Sigmoid colon (tissue), 7 donors: ENCODE measurements at places on chromosomes 3 and 15. TPM values are rescaled to one million over a fixed set of nuclear protein-coding genes. Genes with fewer than 3 reads are reported as not detected.
A peak's percentile ranks its signal among the peaks of the same experiment; 100 is the strongest.

GRCh38 chr15:63698692-63699091, 101.5 kb downstream of the FBXL22 start:
- peaks cover 33% of the 10 kb centered on the region for H3K36me3 ChIP-seq
- DNase-seq, result no peak
- peaks cover 11% of the 10 kb centered on the region for H3K4me1 ChIP-seq
- H3K27ac ChIP-seq, result no peak overlapping the region
- no peaks in the 10 kb centered on the region for H3K27me3 ChIP-seq
- no peak overlapping the region for H3K4me3 ChIP-seq

NKTR gene
- total RNA-seq, result 87.1 TPM

SLC2A2 gene
- total RNA-seq, result not detected

DNA sequence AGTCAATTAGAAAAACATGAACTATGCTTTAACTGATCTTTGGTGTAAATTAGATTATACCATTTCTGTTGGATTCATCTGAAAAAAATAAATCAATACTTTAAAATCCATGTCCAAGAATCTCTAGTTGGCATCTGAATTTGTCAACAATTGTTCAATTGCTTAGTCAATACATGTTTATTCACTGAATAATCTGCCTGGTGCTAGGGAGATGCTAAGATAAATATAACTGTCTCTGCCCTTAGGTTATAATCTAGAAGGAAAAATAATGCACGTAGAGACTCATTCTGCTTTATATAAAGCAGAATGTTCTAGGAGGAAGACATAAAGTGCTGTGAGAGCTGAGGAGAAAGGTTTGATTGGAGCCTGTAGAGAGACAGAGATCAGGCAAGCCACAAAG, 537.2 kb upstream of the IL12A start:
- H3K4me1 ChIP-seq, result no peaks in the 10 kb centered on the region
- no peak for DNase-seq
- no peaks in the 10 kb centered on the region for H3K27me3 ChIP-seq

GRCh38 chr3:88816445-88816844, 291.0 kb upstream of the EPHA3 start:
- H3K4me3 ChIP-seq, result no peak overlapping the region
- H3K4me1 ChIP-seq, result no peaks in the 10 kb centered on the region
- no peaks in the 10 kb centered on the region for H3K36me3 ChIP-seq

DNA sequence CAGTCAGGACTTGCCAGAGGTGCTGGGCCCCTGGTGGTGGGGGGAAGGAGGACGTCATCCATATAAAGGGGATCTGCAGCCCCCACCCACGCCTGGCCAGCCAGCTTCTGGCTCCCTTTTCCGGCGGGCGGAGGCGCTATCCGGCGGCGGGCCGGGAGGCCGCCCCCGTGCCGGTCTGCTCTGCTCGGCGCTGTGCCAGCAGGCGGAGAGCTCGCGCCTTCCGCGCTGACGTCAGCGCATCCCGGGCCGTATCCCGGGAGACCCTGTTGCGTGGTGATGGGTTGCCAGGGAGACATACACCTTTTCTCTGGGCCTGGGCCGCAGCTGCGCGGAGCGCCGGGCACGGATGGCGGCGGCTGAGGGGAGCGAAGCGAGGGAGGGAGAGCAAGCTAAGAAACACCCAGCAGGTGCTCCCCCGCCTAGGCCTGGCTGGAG, 1.1 kb downstream of the FAM131A start:
- H3K27ac ChIP-seq, result peak overlapping the region; percentile 95
- no peaks in the 10 kb centered on the region for H3K27me3 ChIP-seq
- DNase-seq, result peak; percentile 96
- peak overlapping the region; percentile 34 for H3K4me3 ChIP-seq
- peaks cover 3% of the 10 kb centered on the region for H3K4me1 ChIP-seq
- peaks cover 34% of the 10 kb centered on the region for H3K36me3 ChIP-seq

TRH gene
- not detected for total RNA-seq

GRCh38 chr15:85623315-85624049, 171.2 kb downstream of the KLHL25 start:
- H3K27ac ChIP-seq, result peak overlapping the region; percentile 81
- no peak overlapping the region for H3K4me3 ChIP-seq
- no peak for DNase-seq

CLDN18 gene
- not detected for total RNA-seq

SLC28A1 gene
- not detected for total RNA-seq

IQCH gene
- total RNA-seq, result 1.4 TPM

MME gene
- 1.1 TPM for total RNA-seq

DNA sequence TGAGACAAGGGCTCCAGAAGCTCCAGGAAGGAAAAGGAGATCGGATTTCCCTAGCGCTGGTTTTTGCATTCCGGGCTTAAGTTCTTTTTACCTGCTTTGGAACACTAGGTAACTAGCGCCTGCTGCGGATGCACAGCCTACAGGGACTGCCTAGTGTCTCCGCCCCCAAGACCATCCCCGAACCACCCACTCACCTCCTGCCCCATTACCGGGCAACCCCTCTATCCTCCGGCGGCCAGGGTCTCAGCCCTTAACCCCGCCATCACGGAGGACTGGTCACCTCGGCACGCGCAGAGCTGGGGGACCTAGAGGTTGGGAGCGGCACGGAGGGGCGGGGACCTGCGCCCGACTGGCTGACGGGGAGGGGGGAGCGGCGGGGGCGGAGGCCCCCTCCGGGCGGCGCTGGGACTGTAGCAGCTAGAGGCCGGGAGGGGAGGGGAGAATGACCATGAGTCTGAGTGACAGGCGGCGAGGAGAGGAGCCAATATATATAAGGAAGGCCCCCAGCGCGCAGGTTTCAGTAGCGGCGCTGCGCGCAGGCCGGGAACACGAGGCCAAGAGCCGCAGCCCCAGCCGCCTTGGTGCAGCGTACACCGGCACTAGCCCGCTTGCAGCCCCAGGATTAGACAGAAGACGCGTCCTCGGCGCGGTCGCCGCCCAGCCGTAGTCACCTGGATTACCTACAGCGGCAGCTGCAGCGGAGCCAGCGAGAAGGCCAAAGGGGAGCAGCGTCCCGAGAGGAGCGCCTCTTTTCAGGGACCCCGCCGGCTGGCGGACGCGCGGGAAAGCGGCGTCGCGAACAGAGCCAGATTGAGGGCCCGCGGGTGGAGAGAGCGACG, at the start of gene DLL4:
DLL4 (plus strand) TSS at position 520 of the 839 bp plus-strand sequence. CDS start 329 bp downstream, outside the sequence.
- H3K27me3 ChIP-seq, result peaks cover 66% of the 10 kb centered on the region
- H3K36me3 ChIP-seq, result no peaks in the 10 kb centered on the region
- peak within 1 kb of the TSS; percentile 52 for H3K4me3 ChIP-seq
- peaks cover 54% of the 10 kb centered on the region for H3K4me1 ChIP-seq

CEMIP gene
- total RNA-seq, result under 0.01 TPM
